K562 (cell line): ENCODE measurements at places on chromosomes 4 and X. TPM values are rescaled to one million over a fixed set of nuclear protein-coding genes. Genes with fewer than 3 reads are reported as not detected.

Gene PHOX2B
- polyA plus RNA-seq, result not detected in 2 replicates

Gene CT45A1
- 0.66 and 1.9 TPM in 2 replicates for polyA plus RNA-seq

Gene TLR3
- polyA plus RNA-seq, result 0.05 TPM in 1 of 2 replicates, not detected in the other

Gene TRPC5OS
- polyA plus RNA-seq, result not detected in 2 replicates

Gene PTCHD1
- polyA plus RNA-seq, result not detected in 2 replicates

Gene GRID2
- polyA plus RNA-seq, result not detected in 2 replicates

Gene MEPE
- polyA plus RNA-seq, result not detected in 2 replicates

Gene NKRF
- 13.3 and 16.8 TPM in 2 replicates for polyA plus RNA-seq

DNA sequence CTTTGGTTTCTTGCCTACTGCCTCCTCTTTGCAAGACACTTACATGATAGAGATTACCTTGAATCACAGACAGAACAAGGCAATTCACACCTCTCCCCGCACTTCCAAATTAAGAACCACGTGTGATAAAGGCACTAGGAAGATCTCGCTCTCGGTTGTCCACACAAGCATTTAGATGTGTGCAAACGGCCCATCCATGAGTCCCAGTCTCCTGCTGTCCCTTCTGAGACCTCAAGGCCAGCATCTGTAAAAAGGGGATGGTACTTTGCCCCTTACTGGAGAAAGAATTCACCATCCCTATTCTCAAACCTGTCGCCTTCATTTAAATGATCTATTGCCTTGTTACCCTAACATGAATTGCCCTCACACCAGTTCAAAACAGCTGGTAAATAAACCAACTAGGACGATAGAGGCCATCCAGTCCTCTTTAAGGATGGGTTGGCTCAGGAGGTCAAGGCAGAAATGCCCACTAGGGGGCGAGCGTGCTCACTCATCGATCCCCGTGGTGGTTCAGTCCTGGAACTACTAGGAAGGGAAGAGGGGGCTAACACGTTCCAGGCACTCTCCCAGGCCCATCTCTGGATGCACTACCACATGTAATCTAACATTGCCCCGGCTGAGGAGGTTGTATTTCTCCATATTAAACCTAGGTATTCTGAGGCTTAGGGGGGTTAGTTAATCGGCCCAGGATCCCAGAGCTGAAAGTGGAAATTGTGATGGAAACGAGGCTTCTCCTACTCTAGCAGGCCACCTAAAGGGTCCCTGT, 95.8 kb downstream of the DHX15 start:
- peak; percentile 82 for DNase-seq

DNA sequence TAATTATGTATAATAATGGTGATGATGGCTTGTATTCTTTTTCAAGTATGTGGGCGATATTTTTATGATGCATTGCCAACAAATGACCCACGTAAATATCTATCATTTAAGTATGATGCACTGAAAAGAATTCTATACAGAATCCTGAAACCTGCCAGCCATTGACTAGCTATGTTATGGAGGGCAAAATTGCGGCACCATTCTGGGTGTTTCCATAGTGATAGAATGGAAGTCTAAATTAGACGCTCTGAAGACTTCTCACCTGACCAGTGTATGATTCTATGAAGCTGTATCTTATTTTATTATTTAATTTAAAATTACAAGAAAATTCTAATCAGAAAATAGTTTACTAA, 677 bp upstream of the CENPC start:
- DNase-seq, result no peak

DNA sequence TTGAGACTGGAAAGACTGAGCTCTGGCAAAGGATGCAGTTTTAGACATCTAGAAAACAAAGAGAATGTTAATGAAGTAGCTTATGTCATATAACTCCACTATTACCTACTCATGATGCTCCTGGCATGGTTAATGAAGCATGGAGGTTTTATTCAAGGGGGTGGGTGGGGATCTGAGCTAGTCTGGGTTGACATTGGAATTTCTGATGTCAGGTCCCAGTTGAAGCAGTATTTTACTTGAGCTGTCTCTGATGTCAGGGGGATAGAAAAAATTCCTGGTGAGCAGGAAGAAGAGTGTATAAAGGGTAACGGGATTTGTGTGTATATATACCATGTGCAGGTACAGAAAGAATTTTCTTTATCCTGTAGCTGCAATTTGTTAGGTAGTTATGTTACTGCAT, 102.0 kb downstream of the ELOVL6 start:
- no peak for DNase-seq

DNA sequence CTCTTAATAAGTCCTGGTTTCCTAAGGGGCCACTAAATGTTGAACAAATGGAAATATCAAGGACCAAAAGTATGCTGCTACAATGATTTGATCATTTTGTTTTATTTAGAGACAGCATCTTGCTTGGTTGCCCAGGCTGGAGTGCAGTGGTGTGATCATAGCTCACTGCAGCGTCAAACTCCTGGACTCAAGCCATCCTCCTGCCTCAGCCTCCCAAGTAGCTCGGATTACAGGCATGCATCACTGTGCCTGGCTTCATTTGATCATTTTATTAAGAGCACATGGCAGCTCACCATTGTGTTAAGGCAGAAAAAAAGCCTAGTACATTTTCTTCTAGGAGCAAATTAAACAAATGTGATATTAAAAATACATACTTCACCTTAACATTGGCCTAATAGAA, 52.7 kb downstream of the DCLK2 start:
- DNase-seq, result no peak

GRCh38 chr4:147610686-147611085, 6.5 kb upstream of the TMEM184C start:
- DNase-seq, result no peak

GRCh38 chr4:40617872-40618271, 11.8 kb downstream of the RBM47 start:
- no peak for DNase-seq

DNA sequence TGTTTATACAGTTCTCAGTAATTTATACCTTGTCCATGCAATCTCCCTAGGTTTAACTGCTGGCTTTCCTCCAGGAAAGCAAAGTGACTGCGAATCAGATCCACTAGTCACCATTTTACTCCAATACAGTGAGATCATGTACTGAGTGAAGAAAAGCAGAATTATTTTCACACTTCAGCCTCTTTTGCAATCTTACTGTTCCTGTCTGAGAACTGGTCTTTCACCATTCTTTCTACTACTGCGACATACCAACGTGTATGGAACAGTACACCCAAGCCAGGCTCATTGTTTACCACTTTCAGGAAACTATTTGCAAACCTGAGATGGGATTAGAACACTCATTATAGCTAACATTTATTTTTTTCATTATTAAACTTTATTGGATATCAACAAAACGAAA, 8.0 kb upstream of the MSL3 start:
- no peak for DNase-seq

- no peak for DNase-seq
These were observed 55.8 kb upstream of the MAGEB10 start for GRCh38 chrX:27751976-27752375.

DNA sequence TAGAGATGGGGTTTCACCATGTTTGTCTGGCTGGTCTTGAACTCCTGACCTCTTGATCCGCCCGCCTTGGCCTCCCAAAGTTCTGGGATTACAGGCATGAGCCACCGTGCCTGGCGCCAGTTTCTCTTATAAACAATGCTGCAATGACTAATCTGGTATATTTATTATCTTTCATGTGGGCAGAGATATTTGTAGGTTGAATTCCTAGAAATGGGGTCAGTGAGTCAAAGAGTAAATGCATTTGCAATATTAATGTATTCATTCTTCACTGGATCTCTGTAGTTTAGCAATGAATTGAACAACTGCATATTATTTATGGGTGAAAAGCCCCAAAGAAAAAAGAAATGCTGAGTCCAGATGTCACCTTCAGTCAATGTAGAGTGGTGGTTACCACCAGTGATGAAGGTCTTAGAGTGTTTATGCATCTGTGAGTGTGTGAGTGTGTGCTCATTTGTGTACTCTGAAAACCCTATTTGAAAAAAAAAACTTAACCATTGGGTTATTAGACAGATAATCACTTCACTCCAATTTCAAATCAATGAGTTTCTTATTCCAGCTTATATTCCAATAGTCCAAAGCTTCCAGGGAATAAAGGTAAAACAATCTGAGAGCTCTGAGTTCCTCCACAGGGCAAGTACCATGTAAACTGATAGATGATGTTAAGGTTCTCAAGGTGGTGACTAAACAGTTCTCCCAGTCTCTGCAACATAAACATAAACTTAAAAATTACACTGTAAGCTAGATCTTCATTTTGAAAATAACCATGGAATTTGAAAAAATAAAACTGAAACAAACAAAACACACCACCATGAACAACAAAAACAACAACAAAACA, 22.6 kb upstream of the CD38 start:
- no peak for DNase-seq
